ENCODE measurements at places on chromosomes 16 and 17.

GRCh38 chr16:64853551-64853950 is 268.3 kb downstream of the CDH11 start:
- no peak for DNase-seq

GRCh38 chr17:8048736-8049135 is 9.9 kb downstream of the ALOX15B start:
- no peak for DNase-seq

DNA sequence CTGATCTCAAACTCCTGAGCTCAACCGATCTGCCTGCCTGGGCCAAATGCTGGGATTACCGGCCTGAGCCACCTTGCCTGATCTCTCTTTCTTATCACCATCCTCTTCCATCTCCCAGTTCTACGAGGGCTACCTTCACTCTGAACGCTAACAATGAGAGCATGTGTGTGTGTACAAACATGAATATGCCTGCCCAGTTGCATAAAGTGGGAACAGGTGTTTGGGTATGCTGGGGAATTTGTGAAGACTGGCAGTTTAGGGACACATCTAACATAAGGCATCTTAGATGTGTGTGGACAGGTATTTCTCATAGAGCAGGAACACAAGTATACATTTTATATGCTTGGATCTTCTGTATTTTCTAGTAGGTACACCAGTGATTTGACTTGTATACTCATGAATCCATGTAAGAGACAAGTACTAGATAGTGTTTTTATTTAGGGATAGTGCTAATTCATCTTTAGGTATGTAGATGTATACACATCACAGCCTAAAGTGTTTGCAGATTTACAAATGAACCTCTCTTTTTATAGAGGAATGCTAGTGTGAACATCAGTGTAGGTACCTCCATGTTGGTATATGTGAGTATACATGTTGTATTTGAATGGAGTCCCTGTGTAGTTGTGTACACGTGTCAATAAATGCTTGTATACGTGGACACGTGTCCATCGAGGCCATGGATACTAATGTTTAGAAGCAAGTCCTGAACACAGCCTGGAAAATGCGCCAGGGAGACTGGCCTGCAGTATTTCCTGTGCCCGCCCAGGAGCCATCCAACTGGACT is 1.2 kb upstream of the DLX4 start:
- no peak for DNase-seq

GRCh38 chr16:26988186-26988585 is 78.5 kb upstream of the C16orf82 start:
- no peak for DNase-seq

GRCh38 chr16:79928142-79928873 is 327.8 kb upstream of the MAF start:
- DNase-seq = no peak

DNA sequence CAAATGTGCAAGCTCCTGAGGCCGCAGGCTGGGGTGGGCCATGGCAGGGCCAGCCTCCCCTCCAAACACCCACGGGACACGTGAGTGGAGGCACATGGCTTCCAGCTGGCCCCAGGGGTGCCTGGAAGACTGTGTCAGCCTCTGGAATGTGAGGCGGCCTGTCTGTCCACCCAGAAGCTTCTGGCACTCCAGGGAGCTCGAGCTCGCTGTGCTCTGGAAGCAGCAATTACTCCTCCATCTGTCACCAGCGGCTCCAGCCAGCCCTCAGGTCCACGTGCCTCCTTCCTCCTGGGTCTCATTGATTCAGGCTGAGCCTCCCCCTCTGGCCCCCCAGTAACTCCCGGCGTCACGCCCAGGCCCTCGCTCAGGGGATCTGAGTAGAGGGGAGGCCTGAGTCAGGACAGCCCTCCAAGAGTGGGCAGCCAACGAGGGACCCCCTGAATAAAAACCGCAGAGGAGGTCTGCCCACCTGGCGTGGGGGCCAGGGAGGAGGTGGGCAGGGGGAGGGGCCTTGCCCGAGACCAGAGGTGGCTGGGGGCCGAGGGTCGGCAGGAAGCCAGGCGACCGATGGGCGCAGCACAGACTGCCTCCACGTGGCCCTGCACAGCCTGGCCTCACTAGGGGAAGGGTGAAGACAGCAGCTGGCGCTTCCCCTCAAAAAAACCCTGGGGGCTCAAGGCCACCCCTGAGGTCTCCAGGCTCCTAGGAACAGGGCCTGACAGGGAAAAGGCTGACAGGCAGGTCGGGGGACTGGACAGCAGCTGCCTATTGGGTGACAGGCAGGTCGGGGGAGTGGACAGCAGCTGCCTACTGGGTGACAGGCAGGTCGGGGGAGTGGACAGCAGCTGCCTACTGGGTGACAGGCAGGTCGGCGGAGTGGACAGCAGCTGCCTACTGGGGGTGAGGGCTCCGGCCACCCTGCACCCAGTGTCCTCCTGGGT is 11.9 kb downstream of the PIEZO1 start:
- DNase-seq = no peak

DNA sequence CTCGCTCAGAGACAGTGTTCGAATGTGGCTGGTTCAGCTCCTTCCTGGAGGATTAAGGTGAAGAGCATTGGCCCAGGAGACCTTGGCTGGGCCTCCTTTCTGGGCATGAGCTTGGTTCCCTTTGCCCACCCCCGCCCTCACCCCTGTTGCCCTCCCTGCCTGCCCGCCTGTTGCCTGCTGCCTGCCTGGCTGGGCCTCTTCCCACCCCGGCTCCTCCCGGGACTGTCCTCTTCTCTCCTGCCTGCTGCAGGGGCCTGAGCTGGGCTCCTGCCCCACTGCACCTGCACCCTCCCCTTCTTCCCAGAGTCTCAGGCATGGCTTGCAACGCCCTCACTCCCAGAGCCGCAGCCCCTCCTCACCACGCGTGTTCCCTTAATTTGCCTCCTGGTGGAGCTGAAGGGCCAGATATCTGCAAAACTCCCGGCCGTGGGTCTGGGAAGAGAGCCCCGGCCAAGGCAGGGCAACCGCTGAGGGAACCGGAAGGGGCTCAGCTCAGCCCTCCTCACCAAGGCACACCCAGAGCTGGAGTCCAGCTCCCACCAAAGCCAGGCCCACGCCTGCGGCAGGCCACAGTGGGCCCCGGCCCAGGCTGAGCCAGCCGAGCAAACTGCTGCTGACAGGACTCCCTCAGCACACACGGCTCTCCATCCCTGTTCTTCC is 31.2 kb downstream of the MNT start:
- no peak for DNase-seq

GRCh38 chr16:8931859-8932258 is 31.8 kb downstream of the USP7 start:
- DNase-seq = peak; percentile 26

DNA sequence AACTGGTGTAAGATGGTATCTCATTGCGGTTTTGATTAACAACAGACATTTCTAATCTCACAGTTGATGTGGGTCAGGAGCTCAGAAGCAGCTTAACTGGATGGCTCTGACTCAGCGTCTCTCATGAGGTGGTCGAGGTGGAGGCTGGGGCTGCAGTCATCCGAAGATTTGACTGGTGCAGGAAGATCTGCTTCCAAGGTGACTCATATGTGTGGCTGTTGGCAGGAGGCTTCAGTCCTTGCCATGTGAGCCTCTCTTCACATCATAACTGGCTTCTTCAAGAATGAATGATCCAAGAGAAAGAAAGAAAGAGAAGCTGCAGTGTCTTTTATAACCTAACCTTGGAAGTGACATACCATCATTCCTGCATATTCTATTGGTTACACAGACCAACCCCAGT is 376.1 kb downstream of the SEC14L1 start:
- DNase-seq = no peak

GRCh38 chr16:47847220-47847970 is 308.4 kb downstream of the ABCC12 start:
- DNase-seq = no peak

DNA sequence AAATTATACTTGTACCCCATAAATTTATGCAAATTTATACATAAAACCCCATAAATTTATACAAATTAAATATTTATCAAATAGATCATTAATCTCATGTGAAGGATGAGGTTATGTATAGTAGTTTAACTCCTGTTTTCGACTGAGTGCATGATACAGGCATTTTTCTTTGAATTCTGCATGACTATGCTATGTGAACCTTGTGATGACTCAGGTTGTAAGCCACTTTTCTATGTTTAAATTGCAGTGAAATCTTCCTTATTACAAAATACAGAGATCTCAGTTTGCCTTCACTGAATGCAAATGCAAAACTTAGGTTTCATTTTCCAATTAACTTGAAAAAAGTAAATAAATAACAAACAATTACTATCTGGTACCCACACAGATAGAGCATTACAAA is 843.7 kb downstream of the CDH11 start:
- no peak for DNase-seq

DNA sequence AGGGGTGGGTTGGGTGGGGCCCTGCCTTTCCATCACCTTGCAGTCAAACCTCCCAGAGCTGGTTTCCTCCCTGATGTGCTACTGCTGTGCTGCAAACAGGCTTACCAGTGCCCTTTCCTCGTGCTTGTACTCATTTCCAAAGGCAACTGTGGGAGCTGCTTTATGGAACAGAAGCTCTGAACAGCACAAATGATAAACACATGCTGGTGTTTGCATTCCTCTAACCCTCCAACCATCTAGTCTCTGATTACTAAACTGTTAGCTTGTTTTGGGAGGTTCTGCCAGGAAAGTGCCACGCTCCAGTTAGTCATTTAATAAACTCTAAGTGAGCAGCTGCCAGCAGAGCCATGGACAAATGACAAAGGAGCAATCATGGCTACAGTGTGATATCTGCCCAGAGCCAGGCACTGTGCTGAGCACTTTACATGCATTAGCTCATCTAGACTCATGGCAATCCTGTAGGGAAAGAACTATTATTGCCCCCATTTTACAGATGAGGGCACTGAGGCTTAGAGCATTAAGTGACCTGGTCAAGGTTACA is 110.4 kb downstream of the VAT1L start:
- no peak for DNase-seq

- DNase-seq = no peak
These were observed 14.4 kb downstream of the SDR42E1 start for GRCh38 chr16:81996664-81997509.

DNA sequence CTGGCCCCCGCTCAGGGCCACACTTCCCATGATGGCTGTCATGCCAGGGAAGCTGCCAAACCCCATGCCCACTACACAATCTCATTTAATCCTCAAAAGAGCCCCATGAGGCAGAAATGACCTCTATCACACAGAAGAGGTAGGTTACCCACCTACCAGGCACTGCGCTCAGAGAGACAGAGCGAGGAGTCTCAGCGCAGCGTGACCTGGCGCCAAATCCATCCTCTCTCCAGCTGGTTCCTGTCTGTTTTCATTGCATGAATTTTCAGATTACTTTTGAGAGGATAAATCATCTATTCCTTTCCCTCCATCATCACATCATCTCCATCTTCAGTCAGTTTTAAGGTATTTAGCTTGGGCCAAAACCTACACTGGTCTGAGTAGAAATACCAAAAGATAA is 101.5 kb upstream of the DNAH17 start:
- no peak for DNase-seq

DNA sequence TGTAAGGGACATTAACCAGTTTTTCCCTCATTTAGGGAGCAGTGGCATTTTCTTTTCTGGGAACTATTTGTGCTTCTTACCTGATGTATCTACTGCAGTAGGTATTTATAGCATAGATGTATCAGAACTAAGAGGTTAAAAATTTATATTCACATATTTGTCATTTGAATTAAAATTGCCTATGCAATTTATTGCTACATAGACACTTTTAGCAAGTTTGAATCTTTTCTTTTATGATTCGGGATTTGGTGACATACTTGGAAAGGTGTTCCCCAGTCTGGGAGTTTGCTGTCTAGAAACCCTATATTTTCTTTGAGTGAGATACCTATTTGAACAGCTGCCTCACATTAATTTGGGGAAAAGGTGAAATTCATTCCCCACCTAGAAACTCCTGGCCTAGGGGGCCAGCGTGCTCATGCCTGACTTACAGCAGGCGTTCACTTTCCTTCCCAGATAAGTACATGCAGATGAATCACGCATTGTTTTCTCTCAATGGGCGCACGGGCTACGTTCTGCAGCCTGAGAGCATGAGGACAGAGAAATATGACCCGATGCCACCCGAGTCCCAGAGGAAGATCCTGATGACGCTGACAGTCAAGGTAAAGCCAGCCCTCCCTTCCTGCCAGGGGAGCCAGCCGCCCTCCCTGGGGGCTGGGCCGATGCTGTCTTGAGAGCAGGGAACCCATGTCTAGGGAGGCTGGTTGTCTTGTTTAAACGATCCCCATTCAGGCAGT is 73.8 kb downstream of the SDR42E1 start:
- DNase-seq = no peak

DNA sequence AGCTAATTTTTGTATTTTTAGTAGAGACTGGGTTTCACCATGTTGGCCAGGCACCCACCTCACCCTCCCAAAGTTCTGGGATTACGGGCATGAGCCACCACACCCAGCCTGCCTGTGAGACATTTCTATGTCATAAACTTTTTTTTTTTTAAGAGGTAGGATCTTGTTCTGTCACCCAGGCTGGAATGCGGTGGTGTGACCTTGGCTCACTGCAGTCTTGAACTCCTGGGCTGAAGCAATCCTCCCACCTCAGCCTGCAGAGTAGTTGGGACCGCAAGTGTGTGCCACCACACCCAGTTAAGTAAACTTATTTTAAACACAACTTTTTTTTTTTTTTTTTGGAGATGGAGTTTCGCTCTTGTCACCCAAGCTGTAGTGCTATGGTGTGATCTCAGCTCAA is 47.2 kb downstream of the SCNN1G start:
- DNase-seq = no peak

DNA sequence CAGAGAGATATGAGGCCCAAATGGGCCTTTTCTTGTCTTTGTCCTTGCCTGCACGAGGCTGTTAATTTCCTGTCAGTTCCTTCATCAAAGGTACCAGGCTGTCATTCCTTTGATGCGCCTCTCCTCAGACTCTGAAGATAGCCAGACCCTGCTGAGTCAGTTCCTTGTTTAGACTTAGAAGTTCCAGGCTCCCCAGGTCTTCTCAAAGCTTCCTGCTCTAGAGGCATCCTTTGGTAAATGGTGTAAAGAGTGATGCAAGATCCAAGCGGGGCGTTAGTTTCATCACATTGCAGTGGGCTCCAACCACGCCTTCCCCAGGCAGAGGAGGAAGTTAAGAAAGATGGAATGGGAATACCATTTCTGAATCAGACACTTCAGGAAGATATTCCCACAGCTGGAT is 4.0 kb upstream of the CDH11 start:
- no peak for DNase-seq

DNA sequence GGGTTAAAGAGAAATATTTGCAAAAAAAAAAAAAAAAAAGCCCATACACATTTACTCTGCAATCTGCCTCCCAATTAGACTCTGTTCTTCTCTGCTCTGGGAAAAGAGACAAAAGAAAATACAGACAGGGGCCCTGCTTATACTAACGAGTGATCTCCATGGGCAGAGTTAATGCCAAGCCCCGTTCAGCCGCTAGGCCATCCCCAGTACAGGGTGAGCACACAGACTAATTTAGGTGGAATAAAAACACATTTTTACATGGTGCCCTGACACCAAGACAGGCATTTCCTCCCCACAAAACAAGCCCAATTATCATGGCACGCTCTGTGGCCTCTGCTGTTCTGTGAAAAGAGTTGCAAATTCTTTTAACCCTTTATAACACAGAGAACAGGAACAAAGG is 356.3 kb upstream of the C16orf82 start:
- DNase-seq = no peak

DNA sequence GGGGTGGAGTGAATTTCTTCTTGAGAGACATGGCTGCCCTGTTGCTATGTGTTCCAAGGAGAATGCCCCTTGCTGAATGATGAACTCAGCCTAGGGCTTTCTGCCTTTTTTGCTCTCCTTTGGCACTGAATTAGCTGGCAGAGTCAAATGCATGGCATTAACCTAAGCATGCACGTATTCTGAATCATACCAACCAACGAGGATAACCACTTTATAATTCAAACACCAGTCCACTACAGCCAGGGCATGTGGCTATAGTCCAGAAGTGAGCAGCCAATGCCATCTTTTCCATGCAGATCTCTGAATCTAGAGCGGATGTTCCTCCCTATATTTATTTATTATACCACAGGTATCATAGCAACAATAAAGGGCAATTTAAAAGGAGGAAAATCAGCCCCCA is 15.7 kb downstream of the TMIGD1 start:
- DNase-seq = no peak

Measured in stimulated activated CD4-positive, alpha-beta T cell treated with anti-CD3 and anti-CD28 coated beads, Interleukin-4, amount 100 ng/mL, for 48 hours (primary cell).